ENCODE measurements at places on chromosomes 11 and 22.
A peak's percentile ranks its signal among the peaks of the same experiment; 100 is the strongest.

- DNase-seq: peak; percentile 10
Observed at GRCh38 chr22:32932176-32932575, 126.0 kb downstream of the SYN3 start.

DNA sequence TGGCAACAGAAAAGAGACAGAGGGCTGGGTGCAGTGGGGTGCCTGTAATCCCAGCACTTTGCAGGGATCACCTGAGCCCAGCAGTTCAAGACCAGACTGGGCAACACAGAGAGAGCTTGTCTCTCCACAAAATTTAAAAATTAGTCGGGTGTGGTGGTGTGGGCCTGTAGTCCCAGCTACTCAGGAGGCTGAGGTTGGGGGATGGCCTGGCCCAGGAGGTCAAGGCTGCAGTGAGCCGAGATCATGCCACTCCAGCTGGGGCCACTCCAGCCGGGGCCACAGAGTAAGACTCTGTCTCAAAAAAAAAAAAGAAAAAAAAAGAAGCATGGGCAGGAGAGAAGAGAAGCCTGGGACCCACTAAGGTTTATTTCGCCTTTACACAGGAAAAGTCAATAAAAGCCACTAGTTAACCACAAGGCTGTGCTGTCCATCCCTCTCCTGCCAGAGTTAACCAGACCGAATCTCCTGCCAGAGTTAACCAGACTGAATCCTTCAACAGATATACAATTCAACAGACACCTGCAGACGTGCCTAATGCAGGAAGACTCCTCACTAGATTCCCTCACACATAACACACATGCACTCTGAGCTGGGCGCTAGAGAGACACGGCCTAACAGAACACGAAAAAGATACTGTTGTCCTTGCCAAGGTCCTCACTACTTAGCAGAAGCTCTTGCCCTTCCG lies 29.8 kb downstream of the MICAL3 start:
- no peak for DNase-seq

DNA sequence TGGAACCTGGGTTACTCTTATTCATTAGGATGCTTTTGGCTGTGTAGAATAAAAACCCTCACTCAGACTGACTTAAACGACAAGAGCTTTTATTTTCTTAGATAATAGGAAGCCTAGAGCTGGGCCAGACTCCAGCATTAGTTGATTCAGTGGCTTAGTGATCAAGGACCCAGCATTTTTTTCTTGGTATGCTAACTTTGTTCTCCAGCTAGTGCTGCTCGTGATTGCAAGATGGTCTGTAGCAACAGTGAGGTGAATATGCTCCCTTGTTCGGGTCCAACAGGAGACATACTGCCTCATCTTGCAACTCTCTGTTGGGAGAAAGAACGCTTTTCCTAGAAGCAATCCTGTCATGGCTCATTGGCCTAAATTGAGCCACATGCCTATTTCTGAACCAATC lies 33.4 kb downstream of the INSC start:
- DNase-seq: no peak

DNA sequence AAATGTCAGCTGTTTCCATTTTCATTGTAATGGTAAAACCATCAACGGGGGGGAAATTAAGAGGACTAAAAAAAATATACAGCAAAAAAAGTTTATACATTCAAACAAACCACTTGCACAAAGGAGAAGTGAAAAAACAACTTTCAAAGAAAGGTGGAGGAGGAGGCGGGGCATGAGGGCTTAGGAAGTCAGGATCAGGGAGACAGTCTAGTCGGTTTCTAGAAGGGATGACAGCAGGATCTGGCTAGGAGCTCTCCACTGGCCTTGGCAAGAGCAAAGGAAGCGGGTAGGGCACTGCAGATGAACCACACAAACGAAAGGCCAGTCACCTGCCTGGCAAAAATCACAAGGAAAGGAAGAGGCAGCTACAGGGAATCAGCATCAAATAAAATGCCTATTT lies 31.0 kb downstream of the NAP1L4 start:
- DNase-seq: no peak

DNA sequence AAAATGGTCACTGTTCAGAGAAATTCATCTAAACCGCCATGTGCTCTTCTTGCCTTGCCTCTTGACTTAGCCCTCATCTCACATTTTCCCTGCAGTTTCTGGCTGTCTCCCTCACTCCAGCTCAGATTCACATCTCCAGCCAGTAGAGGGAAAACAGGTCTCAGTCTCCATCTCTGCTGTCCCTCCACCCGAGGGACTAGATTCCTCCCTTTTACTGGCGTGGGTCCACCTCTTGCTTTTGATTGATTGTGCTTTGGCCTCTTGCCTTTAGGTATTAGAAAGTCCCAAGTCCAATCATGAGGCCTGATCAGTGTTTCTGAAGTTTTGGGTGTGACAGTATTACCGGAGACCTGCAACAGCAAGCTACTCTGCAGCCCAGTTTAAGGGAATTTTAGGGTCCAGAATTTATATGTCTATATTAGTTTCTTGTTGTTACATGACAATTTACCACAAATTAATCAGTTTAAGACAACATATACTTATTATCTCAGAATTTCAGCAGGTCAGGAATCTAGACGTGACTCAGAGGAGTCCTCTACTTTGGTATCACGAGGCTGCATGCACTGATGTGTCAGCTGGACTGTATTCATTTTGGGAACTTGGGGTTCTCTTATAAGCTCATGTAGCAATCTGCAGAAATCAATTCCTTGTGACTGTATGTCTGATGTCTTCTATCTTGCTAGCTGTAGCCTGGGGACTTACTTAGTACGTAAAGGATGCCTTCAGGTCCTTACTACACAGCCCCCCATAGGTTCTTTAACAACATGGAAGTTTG lies 805.2 kb upstream of the CCDC90B start:
- DNase-seq: no peak

DNA sequence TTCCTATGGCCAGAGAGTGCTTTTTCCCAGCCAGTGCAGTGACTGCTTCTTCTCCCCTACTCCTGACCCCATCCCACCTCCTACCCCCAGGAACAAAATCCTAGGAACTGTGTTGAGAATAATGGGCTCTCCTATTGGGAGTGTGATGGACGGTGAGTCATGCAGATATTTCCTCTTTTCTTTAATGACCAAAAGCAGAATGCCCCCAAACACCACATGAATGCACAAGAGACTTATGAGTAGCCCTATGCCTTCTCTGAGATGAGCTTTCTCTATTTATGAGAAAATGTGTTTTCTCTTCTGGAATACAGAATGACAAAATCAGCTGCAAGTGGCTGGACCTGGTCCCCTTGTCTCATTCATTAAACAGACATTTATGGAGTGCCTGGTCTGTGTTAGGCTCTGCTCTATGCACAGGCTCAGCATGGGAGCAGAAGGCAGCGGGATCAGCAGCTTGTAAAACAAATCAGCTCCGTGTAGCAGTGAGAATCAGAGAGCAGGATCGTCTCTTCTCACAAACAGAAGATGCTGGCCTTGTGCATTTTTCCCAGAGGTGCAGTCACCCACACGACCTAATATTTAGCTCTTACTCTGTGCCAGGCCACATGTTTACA lies 47.5 kb upstream of the GALNT18 start:
- DNase-seq: no peak

GRCh38 chr11:96246718-96247552 lies 96.1 kb downstream of the MAML2 start:
- no peak for DNase-seq

GRCh38 chr11:3623767-3624458 lies 17.9 kb downstream of the ART5 start:
- DNase-seq: no peak

GRCh38 chr11:88277349-88277915 lies 60.1 kb downstream of the CTSC start:
- no peak for DNase-seq

GRCh38 chr11:20048246-20048645 lies 112.0 kb downstream of the DBX1 start:
- no peak for DNase-seq

DNA sequence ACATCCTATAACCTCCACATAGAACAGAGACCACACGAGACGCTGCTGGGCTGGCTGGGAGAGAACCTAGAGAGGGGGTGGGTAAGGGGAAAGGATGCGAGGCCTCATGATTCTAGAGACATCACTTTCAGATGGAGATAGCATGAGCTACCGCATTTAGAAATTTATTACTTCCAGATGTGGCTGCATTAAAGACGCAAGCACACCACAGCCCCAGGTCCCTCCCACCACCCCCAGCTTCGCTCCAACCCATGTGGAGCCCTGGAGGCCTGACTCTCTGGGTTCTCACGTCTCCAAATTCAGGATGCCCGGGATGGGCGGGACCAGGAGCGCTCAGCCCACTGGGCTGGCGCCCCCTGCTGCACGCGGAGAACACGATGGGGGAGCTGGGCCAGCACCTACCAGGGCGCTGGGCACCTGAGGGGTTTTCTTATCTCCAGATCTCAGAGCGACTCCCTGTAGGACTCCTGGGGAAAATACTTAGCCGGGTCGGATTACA lies 13.6 kb downstream of the MRPL21 start:
- DNase-seq: no peak

DNA sequence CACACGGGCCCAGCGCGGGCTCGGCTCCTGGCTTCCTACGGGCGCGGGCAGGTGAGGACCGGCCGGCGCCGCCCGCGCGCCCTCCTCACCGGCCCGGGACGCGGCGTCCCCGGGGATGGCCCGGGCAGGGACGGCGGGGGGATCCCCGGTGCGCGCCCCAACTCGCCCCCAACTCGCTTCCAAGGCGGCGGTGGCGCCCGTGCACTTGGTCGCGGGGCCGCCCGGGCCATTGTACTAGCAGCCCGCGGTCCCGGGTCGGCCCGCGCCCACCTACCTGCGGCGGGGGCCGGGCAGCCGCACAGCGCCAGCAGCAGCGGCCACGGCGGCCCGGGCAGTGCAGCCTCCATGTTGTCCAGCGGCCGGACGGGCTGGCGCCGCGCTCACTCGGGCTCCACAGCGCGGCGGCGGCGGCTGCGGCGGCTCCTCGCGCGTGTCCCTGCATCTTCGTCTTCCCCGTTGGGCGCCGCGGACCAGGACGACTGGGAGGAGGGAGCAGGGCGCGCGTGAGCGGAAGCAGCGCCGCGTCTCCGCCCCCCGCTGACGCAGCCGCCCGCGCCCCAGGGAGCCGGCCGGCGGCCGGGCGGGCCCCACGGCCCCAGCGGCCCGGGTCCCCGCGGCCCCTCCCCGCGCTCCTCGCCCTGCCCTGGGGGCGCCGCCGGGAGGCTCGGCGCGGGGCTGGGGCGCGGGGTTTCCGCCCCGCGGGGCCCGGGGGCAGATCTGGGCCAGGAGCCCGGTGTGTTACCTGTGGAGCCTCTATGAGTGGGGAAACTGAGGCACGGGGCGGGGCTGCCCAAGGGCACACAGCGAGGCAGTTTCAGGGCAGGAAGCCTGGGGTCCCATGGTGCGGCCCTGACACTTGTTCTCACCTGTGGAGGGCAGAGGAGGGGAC lies 159.3 kb upstream of the GRK3 start:
- peak; percentile 37 for DNase-seq

GRCh38 chr22:24500277-24500820 lies 5.2 kb downstream of the UPB1 start:
- DNase-seq: no peak

GRCh38 chr11:62001450-62002191 lies 34.2 kb upstream of the FTH1 start:
- no peak for DNase-seq

GRCh38 chr11:39965701-39966100 lies 1493.8 kb downstream of the LRRC4C start:
- no peak for DNase-seq

- peak; percentile 45 for DNase-seq
Observed at GRCh38 chr22:32024796-32025195, 18.3 kb upstream of the SLC5A1 start.

GRCh38 chr22:39927544-39927943 lies 26.7 kb downstream of the GRAP2 start:
- no peak for DNase-seq

GRCh38 chr11:116787436-116787785 lies 412 bp downstream of the ZPR1 start:
- no peak for DNase-seq

DNA sequence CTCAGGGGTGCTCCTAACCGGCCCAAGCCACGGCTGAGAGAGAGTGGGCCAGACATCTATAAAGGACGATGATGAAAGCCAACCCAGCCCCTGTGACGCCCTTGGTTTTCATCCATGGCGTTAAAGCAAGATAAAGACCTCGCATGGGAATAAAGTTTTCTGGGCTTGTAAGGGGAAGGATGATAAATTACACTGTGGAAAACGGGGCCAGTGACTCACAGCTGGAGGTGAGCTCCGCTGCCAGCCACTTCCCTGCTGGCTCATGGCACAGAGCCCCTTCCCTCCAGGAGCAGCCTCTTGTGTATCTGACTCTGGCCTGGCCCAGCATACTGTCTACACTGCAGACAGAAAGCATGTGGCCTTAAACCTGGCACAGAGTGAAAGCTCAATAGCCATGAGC lies 503.2 kb upstream of the B3GAT1 start:
- no peak for DNase-seq

DNA sequence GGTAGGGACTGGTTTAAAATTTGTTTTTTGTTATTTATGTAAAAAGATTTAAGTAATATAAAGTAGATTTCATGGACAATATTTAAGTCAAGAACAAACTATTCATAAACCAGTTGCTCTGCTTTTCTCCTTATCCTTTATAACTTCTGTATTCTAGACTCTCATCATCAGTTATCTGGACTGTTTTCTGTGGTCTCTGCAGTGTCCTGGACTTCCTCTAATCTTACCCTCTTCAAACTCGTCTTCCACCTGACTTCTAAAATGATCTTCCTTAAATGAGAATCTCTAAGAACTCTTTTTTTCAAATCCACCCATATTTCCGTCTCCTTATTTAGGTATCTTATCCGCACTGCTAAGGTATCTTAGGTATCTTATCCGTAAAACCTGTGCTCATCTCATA lies 8.1 kb downstream of the RRM1 start:
- DNase-seq: no peak

DNA sequence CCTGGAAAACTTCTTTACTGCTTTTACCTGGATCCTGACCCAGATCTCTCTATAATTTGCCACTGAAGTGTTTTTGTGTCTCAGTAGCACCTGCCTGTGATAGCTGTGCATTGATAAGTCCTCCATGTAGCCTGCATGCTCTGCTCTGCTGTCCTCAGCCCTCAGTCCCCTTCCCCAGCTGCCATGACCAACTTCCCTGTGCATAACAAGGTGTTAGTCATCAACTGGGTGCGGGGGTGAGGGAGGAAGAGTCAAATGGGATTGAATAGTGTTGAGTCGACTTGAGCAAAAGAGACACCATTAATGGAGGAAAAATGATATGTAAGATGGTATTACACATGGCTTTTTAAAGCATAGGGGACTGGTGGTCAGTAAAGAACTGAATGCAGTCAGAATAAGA lies 92.2 kb upstream of the PLET1 start:
- DNase-seq: no peak

DNA sequence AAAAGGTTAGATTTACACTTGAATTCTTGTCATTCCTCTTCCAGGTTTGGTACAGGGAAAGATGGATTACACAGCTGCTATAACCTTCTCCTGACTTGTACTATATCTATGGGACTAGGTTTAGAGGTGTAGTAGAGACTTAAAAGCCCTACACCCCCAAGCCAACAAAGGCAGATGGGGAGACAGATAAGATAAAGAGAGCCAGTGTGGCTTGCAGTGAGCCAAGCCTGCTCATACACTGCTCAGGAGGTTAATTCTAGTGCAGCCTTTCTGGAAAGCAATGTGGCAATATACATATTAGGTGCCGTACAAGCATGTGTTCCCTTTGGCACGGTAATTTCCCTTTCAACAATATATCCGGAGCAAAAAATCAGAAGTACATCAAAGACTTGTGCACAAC lies 10.8 kb downstream of the SIK3 start:
- no peak for DNase-seq

GRCh38 chr11:92931746-92932422 lies 37.6 kb upstream of the MTNR1B start:
- DNase-seq: peak; percentile 35

- DNase-seq: no peak
Observed at GRCh38 chr22:22099194-22099486, 116.6 kb upstream of the TOP3B start.

Measured in NCI-H226 (cell line).